Testis (tissue), 5 donors: ENCODE measurements at places on chromosomes 12 and 14. TPM values are rescaled to one million over a fixed set of nuclear protein-coding genes. Genes with fewer than 3 reads are reported as not detected.

DNA sequence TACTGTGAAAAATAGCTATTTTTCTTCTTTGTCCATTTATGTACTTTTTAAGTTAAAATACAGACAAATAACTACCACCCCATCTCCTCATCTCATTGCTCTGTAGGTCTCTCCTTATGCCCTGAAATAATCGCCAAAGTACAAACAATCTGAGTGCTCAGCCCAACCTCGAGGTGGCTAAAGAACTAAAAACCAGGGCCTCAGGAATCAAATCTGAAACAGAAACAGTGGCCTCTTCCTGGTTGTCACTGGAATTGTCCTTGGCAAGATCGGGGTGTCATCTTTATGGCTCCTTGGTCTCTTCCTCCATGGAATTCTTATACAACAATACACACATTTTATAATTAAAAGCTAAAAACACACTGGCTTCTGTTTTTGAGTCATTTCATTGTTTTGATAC lies 182.4 kb downstream of the ASCL1 start:
- DNase-seq: no peak

GRCh38 chr12:70467918-70468733 lies 102.0 kb downstream of the KCNMB4 start:
- DNase-seq: peak; percentile 67

GRCh38 chr12:80400571-80400991 lies 43.5 kb upstream of the PTPRQ start:
- no peak for DNase-seq

SALL2 gene
- 5.0 TPM for total RNA-seq

DNA sequence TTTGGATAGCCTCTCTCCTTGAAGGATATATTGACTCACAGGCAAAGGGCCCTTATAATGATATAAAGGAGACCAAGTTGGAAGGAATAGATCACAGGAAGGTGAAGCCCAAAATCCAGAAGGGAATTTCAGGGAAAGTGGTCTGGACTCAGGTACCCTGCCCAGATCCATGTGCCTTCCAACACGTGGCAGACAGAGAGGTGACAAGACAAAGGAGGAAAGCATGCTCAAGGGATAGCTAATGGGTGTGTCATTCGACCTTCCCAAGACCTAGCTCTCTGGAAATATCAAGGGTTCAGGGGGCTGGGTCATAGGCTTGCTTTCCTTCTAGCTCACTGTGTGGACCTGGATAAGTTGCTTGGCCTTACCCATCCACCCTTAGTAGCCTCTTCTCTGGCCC lies 214.3 kb downstream of the ZFP36L1 start:
- DNase-seq: no peak

SCNN1A gene
- total RNA-seq: 43.1 TPM

DNA sequence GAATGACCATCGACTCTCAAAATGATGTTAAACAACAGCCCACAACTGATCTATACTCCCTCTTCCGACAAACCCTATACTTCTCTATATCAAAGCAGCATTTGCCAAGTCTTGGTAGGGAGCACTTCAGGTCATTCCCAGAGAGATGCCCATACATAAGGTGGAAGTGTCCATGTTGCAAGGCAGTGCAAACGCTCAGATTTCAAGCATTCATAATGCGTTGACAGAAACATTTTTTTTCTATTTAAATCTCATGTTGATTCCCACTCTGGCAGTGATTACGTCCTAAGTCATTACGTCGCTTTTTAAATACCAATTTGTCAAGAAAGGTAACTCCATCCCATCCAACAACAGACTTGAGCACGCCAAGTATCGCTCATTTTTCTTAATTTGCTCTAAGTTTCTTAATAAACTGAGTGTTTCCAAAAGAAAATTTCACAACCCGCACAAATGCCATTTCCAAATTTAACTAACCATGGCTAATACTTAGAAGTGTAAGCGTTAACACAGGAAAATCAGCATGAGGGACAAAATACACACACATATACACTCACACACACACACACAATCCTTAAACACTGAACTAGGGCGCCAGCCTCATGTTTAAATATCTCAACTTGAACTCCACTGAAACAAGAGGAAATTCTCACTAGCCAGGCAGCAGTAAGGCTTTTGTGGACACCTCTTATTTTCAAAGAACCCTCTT lies 1.1 kb downstream of the GXYLT1 start:
- DNase-seq: no peak

DNA sequence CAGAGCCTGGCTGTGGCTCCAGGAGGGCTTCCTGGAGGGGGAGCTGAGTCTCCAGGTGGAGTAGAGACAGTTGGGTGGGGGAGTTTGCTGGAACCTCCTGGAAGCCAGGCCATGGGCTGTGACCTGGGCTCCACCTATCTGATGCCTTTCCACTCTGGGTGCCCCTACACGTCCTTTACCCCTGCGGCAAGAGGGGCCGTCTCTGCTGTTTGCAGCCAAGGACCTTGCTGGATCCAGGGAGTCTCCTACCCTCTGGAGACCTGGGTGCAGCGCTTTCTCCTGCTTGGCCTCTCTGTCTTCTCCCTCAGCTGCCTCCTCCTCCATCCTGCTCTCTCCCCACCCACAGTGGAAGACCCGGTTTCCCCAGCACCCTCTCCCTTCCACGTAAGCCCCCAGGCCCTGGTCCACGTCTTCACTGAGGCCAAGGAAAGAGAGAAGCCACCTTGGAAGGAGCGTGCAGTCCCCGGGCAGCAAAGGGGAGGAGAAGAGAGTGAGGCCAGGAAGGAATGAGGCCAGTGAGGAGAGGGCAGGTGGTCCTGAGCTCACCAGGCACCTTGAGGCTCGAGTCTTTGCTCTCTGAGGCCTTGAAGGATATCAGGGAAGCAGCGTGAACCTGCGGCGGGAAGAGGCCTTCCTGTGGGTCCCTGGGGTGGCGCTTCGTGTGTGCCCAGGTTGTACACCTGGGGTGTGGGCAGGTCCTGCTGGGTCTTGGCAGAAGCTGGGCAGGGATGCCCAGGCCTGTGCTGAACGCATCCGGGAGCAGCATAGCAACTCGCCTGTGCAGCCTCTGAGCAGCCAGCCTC lies 294.3 kb upstream of the RTL1 start:
- no peak for DNase-seq

HCAR3 gene
- not detected for total RNA-seq

DNA sequence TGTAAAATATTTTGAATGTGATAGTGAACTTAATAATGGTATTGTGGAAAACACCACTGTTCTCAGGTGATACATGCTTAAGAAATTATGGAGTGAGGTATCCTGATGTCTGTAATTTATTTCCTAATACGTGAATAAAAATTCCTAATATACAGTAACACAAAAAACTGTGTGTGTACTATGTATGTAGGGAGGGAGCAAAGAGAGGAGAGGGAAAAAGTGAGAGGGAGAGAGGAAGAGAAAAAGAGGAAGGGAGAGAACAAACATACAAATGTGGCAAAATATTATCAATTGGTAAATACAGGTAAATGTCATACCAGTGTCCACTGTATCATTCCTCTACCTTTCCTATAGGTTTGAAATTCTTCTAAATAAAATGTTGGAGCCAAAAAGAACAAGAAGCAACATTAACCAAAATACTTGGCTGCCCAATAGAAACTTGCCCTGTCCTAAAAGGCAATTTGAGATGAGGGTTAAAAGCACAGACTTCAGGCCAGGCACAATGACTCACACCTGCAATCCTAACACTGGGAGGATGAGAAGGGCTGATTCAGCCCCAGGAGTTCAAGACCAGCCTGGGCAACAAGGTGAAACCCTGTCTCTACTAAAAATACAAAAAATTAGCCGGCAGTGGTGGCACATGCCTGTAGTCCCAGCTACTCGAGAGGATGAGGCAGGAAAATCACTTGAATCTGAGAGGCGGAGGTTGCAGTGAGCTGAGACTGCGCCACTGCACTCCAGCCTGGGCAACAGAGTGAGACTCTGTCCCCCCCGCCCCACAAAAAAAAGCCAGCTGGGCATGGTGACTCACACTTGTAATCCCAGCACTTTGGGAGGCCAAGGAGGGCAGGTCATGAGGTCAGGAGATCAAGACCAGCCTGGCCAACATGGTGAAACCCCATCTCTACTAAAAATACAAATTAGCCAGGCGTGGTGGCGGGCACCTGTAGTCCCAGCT lies 14.5 kb downstream of the R3HDM2 start:
- DNase-seq: no peak

GRCh38 chr12:24730489-24730896 lies 218.4 kb downstream of the BCAT1 start:
- DNase-seq: no peak

DNA sequence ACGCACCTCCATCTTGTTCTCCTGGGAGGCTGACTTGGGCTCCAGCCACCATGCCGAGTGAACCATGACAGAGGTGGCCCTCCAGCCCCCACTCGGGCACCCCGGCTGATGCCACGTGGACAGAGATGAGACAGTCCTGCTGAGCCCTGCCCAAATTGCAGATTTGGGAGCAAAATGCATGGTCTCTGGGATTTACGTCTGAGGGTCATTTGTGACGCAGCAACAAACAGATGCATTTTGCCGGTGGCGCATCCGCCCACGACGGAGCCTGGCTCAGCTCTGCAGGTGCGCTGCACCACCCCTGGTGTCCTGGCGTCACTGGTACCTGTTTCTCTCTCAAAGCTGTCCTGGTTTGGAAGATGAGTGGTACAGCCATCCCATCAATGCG lies 31.1 kb upstream of the INF2 start:
- no peak for DNase-seq

GRCh38 chr14:22939684-22940083 lies 10.5 kb upstream of the PRMT5 start:
- no peak for DNase-seq

DNA sequence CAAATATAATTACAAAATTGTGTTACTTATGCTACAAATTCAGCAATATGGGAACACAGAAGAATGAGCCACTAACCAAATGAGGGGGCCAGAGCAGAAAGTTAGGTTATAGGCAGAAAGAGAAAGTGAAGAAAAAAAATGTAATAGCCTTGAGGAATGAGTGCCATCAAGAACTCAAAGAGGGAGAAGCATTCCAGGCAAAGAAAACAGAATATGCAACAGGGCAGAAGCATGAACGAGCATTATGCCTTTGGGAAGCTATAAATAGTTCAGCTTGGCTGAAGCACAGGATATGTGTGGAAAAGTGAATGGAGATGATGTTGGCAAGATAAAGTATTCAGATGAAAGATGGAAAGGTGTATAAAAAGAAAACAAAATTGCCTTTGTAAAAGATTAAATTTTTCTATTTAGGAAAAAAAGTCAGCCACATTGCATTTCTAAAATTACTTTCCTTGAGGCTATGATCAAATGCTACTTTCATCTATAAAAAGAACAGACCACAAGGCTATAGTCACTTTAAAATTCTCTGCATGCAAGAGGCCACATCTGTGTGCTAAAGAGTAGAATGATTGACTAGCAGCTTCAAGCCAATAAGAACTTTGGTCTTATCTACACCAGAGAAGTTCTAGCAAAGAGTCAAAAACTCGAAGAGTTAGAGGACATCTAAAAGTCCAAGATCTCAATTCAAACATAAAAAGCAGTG lies 193.6 kb upstream of the GARIN6 start:
- no peak for DNase-seq

DNA sequence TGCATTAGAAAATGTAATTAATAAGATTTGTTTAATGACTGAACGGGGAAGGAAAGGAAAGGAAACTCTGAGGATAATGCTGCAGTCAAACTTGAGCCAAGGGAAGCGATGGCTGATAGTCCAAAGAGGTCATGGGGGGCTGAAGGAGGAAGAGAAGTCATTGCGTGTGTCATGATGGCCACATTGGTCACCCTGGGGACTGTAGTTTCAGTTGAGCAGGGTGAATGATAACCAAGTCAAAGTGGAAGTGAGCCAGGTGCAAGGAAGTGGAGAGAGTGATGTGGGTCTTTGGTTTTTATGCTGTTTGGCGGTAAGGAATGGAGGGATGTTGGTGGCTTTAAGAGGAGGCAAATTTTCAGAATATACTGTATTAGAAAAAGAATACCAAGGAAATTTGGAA lies 21.6 kb downstream of the C12orf75 start:
- DNase-seq: no peak

- DNase-seq: no peak
These were observed 55.7 kb downstream of the GALNT8 start for GRCh38 chr12:4775936-4776335.

- no peak for DNase-seq
These were observed 353.1 kb downstream of the NAV3 start for GRCh38 chr12:78183824-78184223.

DNA sequence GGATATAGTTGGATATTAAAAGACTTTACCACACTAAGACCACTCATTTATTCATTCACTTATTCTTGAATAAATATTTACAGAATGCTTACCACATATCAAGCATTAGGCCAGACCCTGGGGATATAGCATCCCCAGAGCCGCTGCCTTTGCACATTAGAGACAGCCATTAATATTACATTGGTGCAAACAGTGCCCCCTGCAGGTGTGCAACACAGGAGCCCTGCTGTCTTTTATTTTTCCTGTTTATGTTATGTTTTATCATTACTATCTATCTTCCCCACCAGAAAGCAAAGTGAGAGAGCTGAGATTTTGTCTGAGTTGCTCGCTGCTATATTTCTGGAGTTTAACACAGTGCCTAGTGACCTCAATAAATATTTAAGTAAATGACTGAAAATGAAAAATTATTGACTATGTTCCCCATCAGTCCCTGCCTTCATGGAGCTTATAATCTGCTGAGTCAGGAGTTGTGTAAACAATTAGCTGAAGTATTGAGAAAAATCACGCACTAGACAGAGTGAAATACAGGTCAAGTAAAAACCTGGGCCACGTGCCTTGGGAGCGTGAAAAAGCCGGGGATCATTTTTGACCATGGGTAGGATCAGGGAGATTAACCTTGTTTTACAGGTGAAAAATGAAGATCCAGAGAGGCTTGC lies 301.6 kb downstream of the PCNX1 start:
- no peak for DNase-seq

DNA sequence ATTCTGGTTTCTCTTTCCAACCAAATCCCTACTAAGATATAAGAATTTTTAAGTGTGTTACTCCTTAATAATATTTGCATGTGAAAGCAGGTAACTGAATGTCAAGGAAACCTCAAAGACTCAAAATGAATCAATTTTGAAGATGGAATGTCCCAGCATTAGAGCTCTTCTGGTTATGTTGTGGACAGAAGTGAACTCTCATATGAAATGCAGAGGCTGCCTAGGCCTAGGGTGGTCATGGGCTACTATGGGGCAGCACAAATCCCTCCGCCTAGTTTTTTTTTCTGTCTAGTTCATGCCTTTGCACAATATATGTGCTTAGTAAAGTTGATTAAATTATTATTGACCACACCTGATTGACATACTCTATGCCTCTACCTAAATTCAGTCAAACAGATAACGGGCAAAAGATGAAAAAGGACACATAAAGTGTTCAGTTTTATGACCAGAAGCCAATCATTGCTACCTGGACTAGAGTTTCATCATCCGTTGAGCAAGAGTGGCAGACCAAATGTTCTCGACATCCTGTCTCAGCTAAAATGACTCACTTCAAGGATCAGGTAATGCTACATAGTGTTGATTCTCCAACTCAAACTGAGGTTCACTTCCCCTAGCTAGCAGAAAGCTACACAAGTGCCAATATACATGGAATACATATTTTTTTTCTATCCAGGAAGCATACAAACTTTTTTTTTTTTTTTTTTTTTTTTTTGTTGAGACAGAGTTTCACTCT lies 1211.4 kb downstream of the VRK1 start:
- DNase-seq: no peak

GRCh38 chr12:108702595-108703320 lies 28.6 kb downstream of the CORO1C start:
- DNase-seq: no peak
